CMK (cell line): ENCODE measurements at places on chromosomes 1 and 21.

- no peak for DNase-seq
Measured at GRCh38 chr1:237503292-237503691, 387.4 kb downstream of the ZP4 start.

DNA sequence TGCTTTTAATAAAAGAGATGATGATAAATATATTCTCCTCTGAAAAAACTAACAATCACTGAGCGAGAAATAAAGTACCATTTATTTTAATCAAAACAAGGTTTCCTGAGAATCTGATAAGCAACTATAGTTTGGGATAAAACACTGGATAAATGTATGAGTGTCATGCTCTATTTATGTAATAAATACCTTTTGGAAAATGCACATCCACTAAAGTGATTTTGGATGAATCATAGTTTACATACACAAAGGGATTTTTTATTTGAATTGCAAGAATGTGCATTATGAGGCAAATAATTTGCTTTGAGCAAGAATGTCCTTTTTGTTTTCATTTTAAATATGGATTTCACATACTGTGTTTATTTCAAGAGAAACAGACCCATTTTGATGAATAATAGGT is 1483.5 kb downstream of the MRPL39 start:
- DNase-seq: no peak

GRCh38 chr1:115237023-115237422 is 101.0 kb downstream of the NGF start:
- no peak for DNase-seq

DNA sequence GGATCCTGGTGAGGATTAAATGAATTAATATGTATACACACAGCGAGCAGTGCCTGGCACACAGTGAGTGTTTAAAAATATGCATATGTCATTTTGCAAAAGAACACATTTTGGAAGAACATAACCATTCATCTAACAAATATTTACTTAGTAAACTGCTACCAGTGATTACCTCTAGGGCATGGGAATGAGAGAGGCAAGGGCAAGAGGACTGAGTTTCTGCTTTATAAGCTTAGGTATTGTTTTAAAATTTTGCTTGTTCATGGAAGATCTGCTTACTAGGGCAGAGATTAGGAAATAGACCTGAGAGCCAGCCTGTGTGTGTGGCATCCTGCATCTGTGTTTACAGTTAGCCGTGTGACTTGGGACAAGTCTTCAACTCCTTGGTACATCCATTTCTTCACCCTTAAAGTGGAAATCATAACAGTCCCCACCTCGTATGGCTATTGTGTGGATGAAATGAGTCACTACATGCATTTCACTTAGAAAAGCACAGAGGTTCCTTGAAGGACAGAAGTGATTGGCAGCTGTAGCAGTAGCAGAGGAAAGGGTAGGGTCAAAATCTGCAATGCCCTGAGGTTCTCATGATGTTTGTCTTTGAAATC is 198.5 kb upstream of the FMN2 start:
- DNase-seq: no peak

DNA sequence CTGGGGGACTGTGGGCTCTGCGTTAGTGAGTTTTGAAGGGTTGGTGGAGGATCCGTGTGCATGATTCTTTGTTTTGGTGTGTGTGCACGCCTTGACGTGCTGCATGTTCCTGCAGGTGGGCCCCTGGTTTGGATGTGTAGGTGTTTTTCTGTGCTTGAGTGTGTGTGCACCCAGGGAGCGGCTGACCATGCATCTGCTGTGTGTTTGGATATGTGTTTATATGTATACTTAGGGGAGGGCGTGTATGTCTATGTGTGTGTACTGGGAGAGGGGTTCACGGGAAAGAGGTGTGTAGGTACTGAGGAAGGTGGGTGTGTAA is 1.1 kb downstream of the VANGL2 start:
- no peak for DNase-seq
